ENCODE measurements at places on chromosomes 3 and 15.

GRCh38 chr15:94893091-94893490 is 661.7 kb downstream of the MCTP2 start:
- DNase-seq, result no peak

GRCh38 chr3:84960581-84960980 is 1.8 kb downstream of the CADM2 start:
- no peak for DNase-seq

- DNase-seq, result no peak
Observed at GRCh38 chr15:25883463-25884259, 20.5 kb upstream of the ATP10A start.

DNA sequence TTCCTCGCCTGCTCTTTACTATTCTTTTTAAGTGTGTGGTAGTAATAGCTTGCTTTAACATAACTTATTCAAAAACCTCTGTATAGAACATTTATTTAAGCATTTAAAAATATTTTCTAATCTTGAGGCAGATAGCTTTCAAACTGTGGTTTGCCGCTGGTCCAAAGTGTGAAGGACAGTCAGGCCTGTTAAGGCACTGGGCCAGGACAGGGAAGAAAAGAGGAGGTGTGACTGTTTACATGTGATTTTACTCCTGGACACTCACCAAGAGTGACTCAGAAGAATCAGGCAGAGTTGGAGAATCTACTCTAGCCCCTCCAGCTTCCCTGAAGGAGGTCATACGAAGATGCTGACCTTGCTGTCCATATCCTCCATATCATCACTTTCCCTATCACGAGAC is 44.7 kb downstream of the CEP152 start:
- peak; percentile 46 for DNase-seq

DNA sequence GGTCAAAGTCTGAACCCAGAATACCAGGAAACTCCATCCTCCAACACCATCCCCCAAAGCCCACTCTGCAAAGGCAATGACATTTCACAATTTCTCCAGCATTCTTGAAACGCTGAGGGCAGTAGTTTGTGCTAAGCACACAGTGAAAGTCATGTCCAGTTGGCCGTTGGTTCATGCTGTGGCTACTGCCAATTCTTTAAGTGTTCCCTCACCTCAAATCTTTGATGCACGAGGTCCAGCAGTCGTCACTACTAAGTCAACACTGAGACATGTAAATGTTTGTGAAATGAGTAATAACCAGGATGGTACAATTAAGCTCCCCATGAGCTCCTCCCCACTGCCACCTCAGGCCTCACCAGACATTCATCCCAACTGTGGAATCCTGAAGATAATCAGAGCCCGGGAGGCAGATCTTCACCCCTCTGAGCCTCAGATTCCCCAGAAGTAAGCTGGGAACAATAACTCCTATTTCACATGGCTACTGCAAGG is 7.0 kb downstream of the SUCLG2 start:
- DNase-seq, result peak; percentile 59

GRCh38 chr15:63677778-63678177 is 80.6 kb downstream of the FBXL22 start:
- DNase-seq, result no peak

- DNase-seq, result no peak
Observed at GRCh38 chr3:52221141-52221562, 4.3 kb downstream of the TLR9 start.

DNA sequence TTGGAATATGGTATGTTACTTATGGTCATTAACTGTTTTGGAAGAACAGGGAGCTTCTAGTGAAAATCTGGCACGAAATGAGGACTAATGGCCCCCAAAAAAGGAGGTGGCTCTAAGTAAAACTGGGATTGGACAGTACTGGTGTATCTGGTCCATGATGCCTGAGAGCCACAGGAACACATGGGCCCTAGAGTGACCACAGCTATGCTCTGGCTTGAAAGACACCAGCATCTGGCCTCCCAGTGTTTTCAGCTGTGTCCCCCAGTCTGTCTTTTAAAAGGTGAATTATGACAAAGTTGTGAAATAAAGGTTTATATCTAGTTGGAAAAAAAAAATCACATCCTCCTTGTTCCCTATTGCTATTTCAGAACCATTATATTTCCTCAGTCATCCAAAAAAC is 64.5 kb downstream of the GSK3B start:
- DNase-seq, result no peak

- DNase-seq, result no peak
Observed at GRCh38 chr15:67821784-67822440, 3.4 kb upstream of the SKOR1 start.

DNA sequence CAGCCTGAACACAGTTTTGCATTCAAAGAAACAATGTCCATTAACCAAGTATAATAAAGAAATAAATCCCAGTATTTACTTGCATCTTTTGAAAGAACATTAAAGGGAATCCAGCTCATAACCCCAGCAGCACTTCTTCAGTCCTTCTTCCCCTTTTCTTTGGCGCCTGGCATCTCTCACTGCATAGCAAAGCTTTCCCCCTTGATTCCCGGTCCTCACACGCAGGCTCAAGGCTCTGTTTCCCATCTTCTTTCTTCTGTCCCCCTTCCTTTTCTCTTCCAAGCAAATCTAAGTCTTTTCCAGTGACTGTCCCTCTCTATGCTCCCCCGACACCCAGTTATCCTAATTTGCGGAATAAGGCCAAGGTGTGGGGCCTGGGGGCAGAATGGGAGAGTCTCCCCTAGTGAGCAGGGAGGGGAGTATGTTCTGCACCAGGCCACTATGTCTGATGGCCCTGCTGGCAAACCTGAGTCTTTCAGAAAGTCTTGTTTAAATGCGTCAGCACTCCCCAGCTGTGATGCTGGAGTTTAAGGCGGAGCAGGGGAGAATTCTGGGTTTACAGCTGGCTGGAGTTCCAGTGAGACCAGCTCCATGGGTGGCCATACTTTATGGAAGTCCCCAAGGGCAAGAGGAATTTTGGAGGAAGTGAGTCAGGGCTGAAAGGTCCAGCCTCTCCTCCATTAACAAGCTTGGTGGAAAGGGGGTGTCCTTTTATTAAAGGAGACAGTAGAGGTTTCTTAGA is 42.1 kb downstream of the GOLGA6A start:
- DNase-seq, result peak; percentile 11

GRCh38 chr15:68407886-68408881 is 23.8 kb downstream of the ITGA11 start:
- no peak for DNase-seq

- no peak for DNase-seq
Observed at GRCh38 chr15:95284933-95285421, 1045.5 kb upstream of the NR2F2 start.

GRCh38 chr15:83108266-83109219 is 1.1 kb downstream of the TM6SF1 start:
- DNase-seq, result no peak

DNA sequence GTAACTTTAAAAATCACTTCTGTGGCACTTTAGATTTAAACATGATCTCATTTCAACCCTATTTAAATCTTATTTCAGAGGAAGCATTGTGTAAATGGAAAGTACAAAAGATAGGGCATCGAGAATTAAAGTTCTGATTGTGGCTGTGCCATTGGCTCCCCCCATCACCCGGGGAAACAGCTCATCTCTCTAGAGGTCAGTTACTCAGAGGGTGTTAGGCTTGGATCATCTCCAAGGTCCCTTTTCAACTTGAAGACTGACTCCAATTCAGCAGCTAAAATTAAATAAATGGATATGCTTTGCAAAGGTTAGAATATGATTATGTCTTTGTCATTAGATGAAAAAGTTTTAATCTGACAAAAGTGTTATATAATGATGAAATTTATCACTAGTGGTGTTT is 20.1 kb downstream of the CADM2 start:
- DNase-seq, result no peak

DNA sequence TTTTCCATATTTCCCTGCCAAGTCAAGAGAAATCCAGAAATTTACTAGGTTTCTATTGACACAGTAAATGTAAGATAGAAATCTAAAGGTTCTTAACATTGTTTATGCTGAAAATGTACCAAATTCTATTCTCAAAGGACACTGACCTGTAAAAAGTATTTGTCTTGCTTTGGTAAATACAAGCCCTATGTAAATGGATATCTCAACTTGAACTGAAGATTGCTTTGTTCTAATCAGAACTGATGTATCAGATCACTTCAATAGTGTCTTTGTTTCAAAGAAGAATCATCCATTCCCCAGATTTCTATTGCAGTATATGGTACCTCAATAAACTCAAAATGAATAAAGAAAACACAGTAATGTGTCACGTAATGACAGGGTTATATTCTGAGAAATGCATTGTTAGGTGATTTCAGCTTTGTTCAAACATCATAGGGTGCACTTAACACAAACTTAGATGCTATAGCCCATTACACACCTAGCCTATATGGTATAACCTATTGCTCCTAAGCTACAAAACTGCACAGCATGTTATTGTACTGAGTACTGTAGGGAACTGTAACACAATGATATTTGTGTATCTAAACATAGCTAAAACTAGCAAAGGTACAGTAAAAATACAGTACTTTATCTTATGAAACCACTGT is 143.5 kb upstream of the NECTIN3 start:
- no peak for DNase-seq

DNA sequence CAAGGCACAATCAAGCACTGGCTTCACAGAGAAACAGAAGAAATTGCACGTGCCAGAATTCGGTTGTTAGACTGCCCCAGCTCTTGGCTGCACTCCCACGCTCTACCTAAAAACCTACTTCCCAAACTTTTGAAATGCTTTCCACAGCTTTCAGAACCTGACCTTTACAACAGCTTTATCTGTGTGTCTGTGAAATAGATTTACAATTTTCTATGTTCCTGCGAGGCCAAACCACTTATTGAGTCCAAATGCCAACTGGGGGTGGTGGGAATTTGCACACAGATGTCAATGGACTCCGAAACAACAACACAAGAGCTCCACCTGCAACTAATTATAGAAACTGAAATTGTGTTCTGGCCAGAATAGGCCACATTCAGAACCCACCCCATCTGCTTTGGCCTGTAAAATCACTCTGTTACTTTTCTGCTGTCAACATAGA is 44.6 kb downstream of the ERC2 start:
- DNase-seq, result no peak

DNA sequence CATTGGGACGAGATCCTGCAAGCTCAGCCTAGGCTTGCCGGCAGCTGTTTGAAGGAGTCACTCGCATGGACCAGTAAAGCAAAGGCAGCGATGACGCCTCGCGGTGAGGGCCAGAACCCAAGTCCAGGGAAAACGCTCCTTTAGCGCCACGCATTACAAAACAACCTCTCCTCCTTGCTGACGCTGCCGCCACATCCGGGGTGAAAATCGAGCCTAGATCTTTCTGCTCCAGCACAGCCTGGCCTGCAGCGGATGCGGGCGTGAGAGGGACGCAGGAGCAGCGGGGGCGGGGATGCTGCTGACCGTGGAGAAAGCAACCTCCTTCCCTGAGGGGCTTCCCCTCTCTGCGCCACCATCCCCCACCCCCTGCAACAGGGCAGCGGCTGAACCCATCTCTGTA is 46.7 kb downstream of the CASR start:
- no peak for DNase-seq

DNA sequence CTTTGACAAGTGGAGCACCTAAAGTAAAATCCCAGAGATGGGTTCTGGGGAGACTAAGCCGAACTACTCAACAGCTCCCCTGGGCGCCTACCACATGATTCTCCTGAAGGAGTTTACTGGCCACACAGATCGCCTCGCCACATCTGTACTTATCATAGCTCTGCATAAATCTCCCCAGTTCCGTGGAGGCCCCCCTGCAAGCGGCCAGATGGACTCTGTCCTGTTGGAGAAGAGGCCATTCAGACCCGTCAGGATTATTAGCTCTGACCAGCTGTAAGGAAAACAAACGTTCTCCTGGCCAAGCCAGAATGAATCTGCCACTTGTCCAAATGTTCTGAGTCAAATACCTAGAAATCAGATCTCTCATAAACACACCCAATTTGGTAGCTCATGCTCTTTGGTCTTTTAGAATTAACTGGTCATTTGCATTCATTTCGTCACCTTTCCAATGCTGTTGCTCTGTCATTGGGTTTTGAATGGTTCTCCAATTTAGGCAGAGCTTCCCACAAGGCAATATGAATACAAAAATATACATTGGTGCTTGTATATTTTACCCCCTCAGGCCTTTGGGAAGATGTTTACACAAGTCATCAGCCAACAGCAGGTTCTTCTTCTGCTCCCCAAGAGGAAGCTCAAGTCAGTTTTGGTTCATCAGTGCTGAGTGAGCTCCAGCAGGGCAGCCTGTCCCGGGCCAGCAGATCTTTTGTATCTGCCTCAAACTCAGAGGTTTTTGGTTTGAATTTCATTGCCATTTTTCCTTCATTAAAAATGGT is 124.5 kb downstream of the THSD4 start:
- DNase-seq, result no peak

- DNase-seq, result no peak
Observed at GRCh38 chr15:34914317-34914716, 55.2 kb downstream of the AQR start.

DNA sequence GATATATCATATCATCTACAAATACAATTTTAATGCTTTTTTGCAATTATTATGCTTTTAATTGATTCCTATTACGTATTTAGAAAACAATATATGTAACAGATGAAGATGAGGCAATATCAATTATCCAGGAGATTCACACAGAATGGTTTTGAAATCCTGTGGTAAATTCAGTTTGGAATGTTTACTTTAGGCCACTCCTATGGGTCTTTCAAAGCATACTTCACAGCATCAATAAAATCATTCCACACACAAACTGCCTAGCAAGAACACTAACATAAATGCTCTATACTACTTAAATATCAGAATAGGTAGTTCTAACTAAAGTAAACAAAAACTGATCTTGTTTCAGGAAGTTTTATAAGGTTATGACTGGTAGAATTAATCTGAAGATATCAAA is 90.5 kb downstream of the FAM227B start:
- peak; percentile 43 for DNase-seq

DNA sequence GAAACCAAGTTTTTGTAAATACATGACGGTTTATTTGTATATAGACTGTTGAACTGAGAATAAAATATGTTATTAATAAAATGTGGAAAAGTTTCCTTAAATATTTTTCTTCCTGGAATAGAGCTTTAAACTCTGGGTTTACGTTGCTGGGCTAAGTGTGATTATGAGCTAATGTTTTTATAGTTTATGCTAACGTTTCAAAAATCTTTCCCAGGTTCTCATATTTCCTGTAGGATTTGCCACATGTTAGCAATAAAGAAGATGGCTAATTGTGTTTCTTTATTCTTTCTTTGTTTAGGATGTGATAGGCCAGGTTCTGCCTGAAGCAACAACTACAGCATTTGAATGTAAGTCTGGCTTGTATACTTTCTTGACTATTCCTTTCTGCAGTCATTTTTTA is 7.2 kb downstream of the MAP2K5 start:
- DNase-seq, result no peak

GRCh38 chr3:183688874-183689273 is 8.7 kb upstream of the YEATS2 start:
- no peak for DNase-seq

DNA sequence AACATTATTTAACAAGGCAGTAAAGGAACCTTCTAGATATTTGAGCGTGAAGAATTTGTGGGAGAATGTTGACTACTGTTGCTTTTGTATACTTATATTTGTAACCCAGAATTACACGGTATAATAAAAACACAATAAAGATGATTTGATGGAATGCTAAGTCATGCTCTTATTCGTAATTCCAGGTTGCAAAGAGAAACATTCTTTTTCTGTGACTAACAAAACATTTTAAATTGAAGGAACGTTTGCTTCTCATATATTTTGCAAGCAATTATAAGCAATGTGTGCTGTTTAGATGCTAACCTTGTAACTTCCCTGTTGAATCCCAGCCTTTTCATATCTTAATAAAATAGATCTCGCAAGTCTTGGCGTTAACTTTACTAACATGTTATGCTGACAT is 124.4 kb upstream of the CGNL1 start:
- DNase-seq, result no peak

All from LoVo (cell line).